Fibroblast of skin of left quadriceps (primary cell): ENCODE measurements at places on chromosomes 11 and 22.

GRCh38 chr11:71070490-71071453 is 181.6 kb downstream of the SHANK2 start:
- no peak for DNase-seq

GRCh38 chr11:29389793-29390192 is 627.0 kb downstream of the KCNA4 start:
- no peak for DNase-seq

DNA sequence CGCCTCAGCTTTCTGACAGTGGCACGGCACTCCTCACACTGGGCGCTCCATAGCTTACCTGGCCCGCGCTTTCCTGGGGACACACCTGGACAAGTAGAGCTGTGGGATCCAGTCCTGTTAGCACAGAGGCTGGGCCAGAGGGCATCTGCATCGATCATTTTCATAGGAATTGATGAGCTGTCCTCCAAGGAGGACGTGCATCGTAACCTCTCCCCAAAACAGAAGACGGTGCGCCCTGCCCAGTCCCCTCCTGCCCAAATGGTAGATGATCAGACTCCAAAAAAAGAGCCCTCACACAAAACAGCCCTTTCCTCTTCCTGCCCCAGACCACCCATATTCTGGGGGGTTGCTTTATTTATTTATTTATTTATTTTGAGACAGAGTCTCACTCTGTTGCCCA is 161.2 kb downstream of the CTTN start:
- DNase-seq, result no peak

GRCh38 chr22:47990481-47990880 is 1228.0 kb downstream of the TBC1D22A start:
- no peak for DNase-seq

- no peak for DNase-seq
Observed at GRCh38 chr22:50581950-50582492, 628 bp downstream of the CHKB start.
